Activated T-helper 1 cell treated with anti-CD3 and anti-CD28 coated beads, Interleukin-12 subunit alpha, Interleukin-12 subunit beta, Interleukin-2, Interleukin-4 antibody, amounts not matched to agents 30 ng/mL and 10 ng/mL and 1 ng/mL, durations not matched to agents 14 hours and 24 hours and 36 hours (primary cell): ENCODE measurements at places on chromosomes 3 and 15. TPM values are rescaled to one million over a fixed set of nuclear protein-coding genes. Genes with fewer than 3 reads are reported as not detected.

CCR5 gene
- total RNA-seq = 5.8 TPM in 2 replicates

FAM227B gene
- 2.3 and 2.9 TPM in 2 replicates for total RNA-seq

XIRP1 gene
- 2.4 and 3.0 TPM in 2 replicates for total RNA-seq

MUC20 gene
- 5.0 and 6.6 TPM in 2 replicates for total RNA-seq

GLCE gene
- 2.8 and 2.9 TPM in 2 replicates for total RNA-seq

CPNE4 gene
- total RNA-seq = 0.10 TPM in 1 of 2 replicates, not detected in the other

STXBP5L gene
- total RNA-seq = not detected in 2 replicates

CD96 gene
- 79.1 and 79.7 TPM in 2 replicates for total RNA-seq

VIPR1 gene
- total RNA-seq = 0.69 and 0.88 TPM in 2 replicates

HMG20A gene
- 42.5 and 46.5 TPM in 2 replicates for total RNA-seq

TLNRD1 gene
- total RNA-seq = 30.2 and 30.8 TPM in 2 replicates

CHSY1 gene
- total RNA-seq = 76.3 and 78.0 TPM in 2 replicates

NEDD4 gene
- total RNA-seq = 10.4 and 12.6 TPM in 2 replicates

CYP11A1 gene
- total RNA-seq = not detected in 2 replicates

FRMD4B gene
- total RNA-seq = 83.3 and 83.6 TPM in 2 replicates

CTXN2 gene
- total RNA-seq = not detected in 2 replicates

NTRK3 gene
- total RNA-seq = 0.24 and 0.29 TPM in 2 replicates

CCDC54 gene
- not detected in 2 replicates for total RNA-seq

DHX36 gene
- total RNA-seq = 95.2 and 101 TPM in 2 replicates

POPDC2 gene
- 1.0 and 1.2 TPM in 2 replicates for total RNA-seq

CD200R1 gene
- total RNA-seq = 6.7 and 6.8 TPM in 2 replicates

CHRM5 gene
- total RNA-seq = not detected in 2 replicates

FBLN2 gene
- not detected in 2 replicates for total RNA-seq

MKRN3 gene
- total RNA-seq = 1.7 and 2.1 TPM in 2 replicates

C3orf49 gene
- total RNA-seq = not detected in 2 replicates

ARL6IP5 gene
- total RNA-seq = 147 and 156 TPM in 2 replicates

SSUH2 gene
- not detected in 2 replicates for total RNA-seq

AMOTL2 gene
- not detected in 2 replicates for total RNA-seq

IL17RC gene
- total RNA-seq = 0.64 and 0.83 TPM in 2 replicates

RBM15B gene
- total RNA-seq = 38.5 and 39.6 TPM in 2 replicates

RTP3 gene
- total RNA-seq = not detected in 2 replicates

PCNP gene
- 182 and 190 TPM in 2 replicates for total RNA-seq

DAZL gene
- total RNA-seq = 0.10 TPM in 2 replicates

FAM81A gene
- 0.49 and 0.60 TPM in 2 replicates for total RNA-seq
